Panc1 (cell line): ENCODE measurements at places on chromosomes 7 and 10. TPM values are rescaled to one million over a fixed set of nuclear protein-coding genes. Genes with fewer than 3 reads are reported as not detected.

- no peak for DNase-seq
These were observed 98.3 kb upstream of the PRSS58 start for GRCh38 chr7:142356166-142356565.

DNA sequence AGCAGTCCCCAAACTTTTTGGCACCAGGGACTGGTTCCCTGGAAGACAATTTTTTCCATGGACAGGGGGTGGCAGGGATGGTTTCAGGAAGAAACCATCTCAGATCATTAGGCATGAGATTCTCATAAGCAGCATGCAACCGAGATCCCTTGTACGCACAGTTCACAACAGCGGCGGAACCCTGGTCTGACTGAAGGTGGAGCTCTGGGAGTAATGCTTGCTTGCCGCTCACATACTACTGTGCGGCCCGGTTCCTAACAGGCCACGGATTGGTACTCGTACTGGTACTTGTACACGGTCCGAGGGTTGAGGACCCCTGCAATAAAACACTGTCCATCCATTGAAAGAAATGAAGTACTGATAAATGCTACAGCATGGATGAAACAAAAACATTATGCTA lies 32.8 kb downstream of the MKRN1 start:
- no peak for DNase-seq

- DNase-seq, result no peak
These were observed 33.1 kb upstream of the TMEM26 start for GRCh38 chr10:61486251-61486650.

Gene H2BK1
- not detected for total RNA-seq

Gene AGR2
- 147 TPM for total RNA-seq

Gene ACBD5
- total RNA-seq, result 18.4 TPM

GRCh38 chr7:601036-601594 lies 81.5 kb upstream of the PDGFA start:
- no peak for DNase-seq

DNA sequence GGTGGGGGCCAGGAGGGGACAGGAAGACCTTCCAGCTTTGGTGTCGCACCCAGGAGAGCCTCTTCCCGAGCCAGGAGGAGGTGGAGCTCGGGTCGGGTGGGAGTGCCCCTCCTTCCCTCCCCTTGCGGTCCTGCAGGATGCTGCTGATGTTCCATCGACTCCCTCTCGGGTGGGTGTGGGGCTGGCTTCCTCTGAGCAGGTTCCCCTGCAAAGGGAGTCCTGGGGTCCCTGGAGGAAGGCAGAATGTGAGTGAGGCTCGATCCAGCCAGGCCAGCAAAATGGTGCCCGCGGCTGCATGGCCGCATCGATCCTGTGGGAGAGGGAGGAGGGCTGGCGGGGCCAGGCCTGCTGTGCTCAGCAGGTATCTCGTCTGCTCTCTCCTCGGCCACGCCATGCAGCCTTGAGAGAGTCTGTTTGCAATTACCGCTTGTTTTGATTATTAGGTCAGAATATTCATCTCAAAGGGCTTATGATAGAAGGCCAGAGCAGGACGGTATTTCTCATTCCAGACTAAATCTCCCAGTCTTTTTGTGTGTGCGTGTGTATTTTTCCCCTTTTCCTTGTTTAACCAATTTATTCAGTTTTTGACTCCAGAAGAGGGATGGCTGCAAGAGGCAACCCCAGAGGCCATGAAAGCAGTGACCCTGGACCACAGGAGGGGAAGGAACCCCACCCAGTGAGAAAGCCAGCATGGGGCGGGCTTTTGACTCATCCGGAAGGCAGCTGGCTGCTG lies 137.3 kb upstream of the ZMIZ1 start:
- DNase-seq, result no peak

Gene SHH
- total RNA-seq, result 22.9 TPM

Gene ARMC3
- 1.0 TPM for total RNA-seq

DNA sequence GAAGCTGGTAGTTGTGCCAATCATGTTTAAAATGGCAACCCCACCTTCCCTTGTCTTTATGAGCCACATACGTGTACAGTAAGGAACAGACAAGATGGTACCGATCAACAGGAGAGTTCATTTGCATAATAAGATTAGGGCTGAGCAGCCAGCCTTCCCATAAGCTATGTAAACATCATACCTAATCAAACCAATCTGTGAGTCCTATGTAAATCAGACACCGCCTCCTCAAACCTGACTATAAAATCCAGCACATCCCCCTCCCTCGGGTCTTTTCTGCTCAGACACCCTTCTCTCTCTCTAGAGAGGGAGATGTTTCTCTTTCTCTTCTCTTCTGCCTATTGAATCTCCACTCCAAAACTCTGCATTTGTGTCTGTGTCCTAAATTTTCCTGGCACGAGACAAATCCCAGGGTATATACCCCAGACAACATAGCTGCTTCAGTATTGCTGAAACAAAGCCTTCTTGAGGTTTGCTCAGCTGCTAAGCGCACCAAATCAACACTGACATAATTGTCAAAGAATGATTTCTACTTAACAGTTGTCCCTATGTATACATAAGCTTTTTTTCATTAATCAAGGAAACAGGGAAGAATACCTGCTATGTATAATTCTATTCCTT lies 279.2 kb downstream of the THSD7A start:
- no peak for DNase-seq

Gene SUMF2
- 156 TPM for total RNA-seq

Gene FFAR4
- total RNA-seq, result 0.92 TPM

Gene FAM24B
- total RNA-seq, result 21.3 TPM

DNA sequence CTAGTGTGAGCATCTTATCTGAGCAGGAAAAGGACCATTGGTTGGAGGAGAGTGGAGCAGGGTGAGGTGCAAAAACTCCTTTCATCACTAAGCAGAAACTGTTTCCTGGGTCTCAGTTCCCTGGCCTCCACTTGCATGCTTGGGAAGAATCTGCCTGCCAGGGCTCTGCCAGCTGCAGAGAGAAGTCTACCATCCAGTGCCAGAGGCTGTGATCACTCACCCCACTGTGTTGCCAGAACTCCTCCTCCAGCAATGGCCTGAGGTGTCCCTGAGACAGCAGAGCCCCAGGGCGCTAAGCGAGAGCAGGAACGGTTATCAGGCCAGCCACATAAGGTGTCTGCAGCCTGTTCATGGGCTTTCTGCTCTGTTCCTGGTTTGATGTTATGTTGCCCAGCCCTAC lies 991.4 kb downstream of the CCSER2 start:
- DNase-seq, result no peak

GRCh38 chr7:74053589-74054186 lies 25.7 kb downstream of the ELN start:
- DNase-seq, result no peak

GRCh38 chr7:39592586-39592985 lies 26.4 kb downstream of the YAE1 start:
- no peak for DNase-seq

DNA sequence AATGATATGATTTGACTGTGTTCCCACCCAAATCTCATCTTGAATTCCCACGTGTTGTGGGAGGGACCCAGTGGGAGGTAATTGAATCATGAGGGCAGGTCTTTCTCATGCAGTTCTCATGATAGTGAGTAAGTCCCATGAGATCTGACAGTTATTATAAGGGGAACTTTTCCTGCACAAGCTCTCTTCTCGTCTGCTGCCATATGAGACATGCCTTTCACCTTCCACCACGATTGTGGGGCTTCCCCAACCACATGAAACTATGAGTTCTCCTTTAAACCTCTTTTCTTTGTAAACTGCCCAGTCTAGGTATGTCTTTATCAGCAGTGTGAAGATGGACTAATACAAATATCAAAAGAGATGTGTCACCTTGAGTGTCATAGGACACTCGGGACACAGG lies 502.7 kb upstream of the PODXL start:
- no peak for DNase-seq

DNA sequence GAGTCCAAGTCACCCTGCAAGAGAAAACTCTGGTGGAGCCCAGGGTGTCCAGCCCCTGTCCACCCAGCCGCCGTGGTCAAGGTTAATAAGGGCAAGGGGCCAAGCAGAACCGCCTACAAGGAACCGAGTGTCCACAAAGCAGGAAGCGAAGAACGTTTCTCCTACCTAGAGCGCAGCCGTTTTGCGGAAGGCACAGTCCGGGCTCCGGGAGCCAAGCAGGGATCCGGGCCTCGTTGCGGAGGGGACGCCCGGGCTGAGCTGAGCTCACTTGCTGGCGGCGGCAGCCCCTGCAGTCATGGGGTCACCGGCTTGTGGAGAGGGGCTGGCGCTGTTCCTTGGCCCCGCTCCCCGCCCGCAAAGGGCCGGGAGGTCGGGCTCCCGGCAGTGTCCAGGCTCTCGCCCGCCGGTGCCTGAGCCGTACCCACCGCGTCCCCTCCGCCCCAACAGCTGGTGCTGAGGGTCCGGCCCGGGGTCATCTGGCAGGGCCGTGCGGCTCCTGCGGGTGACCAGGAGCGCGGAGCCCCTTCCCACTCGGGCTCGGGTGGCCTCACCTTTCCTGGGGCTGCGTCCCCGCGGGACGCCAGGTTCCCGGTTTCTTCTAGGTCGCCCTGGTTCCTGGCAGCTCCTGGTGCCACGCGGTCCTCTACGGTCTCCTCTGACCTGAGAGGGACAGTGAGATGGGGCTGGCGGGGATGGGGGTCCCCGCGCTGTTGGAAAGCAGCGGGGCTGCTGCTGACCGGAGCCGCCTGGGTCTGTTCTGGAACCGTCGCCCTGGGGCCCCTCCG lies 14.0 kb upstream of the ZNF273 start:
- DNase-seq, result no peak

- no peak for DNase-seq
These were observed 63.0 kb downstream of the ZNF22 start for GRCh38 chr10:45063591-45064231.

Gene FXYD4
- not detected for total RNA-seq

GRCh38 chr10:33441561-33441960 lies 107.1 kb upstream of the NRP1 start:
- no peak for DNase-seq

DNA sequence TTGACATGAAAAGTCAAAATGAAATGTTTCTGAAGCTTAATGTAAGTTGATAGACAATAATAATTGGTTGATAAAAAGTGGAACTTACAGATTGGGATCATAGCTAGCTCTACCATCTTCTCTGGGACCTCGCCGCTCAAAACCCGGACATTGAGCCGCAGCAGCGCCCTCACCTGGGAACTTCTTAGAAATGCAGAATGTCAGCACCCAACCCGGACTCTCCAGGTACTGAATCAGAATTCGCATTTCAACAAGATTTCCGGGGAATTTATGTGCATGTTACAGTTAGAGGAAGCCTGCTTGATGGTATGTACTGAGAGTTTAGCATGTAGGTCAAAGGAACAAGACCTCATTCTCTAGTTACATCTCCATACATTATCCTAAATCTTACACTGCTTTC lies 36.7 kb upstream of the ABLIM1 start:
- no peak for DNase-seq

Gene HOGA1
- total RNA-seq, result 0.08 TPM

Gene PPP1R17
- total RNA-seq, result not detected

GRCh38 chr10:93081834-93082233 lies 8.1 kb downstream of the CYP26A1 start:
- DNase-seq, result no peak

DNA sequence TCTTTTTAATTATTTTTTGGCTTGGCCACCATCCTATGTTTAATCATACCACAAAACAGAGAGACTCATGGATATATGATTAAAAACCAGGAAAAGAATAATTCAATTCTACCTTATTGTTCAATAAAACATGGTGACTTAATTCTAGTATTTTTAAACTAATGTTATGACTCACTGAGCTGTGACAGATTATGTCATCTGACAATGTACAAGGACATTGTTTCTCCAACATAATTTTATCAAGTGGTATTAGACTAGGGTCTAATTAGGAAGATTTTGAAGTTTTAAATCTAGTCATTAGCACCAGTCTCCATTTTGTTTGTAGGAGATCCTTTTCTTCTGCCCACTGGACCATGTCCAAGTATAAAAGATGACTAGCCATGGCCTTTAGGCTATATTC lies 199.3 kb upstream of the MDFIC start:
- DNase-seq, result no peak

Gene GRM3
- total RNA-seq, result not detected

GRCh38 chr7:70042533-70042932 lies 444.3 kb downstream of the AUTS2 start:
- DNase-seq, result no peak

Gene TFR2
- 9.1 TPM for total RNA-seq

- no peak for DNase-seq
These were observed 18.5 kb downstream of the DDIT4 start for GRCh38 chr10:72292223-72292691.

Gene CRTAC1
- total RNA-seq, result 0.23 TPM

Gene CNNM1
- 16.6 TPM for total RNA-seq

DNA sequence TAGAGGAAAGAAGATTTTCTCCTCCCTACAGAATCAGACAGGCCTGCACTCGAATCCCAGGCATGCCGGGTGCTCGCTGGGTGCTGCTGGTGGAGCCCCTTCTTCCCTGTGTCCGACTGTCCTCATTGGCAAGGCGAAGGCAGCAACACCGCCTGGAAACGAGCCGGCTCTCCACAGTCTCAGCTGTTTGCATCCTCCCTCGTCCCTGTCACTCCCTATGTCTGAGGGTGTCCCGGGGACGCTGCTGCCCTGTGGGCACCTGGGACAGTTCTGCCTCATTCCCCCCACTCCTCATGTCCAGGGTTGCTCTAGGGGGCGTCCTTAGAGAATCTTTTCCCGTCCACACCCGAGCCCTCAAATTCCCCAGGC lies 31.6 kb upstream of the TMEM72 start:
- DNase-seq, result no peak

DNA sequence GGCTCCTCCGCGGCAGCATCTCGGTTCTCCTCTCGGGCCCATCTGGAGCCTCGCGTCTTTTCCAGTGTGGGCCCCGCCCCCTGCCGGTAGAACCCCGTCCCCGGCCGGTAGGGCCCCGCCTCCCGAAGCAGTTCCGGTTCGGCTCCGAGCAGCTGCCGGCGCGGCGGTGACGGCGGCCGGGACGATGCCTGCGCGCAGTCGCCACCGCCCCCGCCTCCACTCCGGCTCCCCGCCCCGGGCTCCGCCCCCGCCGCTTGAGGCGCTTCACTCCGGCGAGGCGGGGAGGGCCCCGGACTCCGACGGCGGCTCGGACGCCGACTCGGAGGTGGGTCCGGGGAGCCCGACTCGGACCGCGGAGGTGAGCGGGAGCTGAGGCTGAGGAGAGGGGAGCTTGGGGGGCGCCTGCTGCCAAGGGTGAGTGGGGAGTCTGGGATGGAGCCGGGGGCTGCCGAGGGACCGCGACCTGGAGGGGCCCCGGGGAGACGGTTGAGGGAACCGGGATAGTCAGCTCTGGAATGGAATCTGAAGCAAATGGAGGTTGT lies at the start of gene SAMD8:
SAMD8 (plus strand) TSS at position 292 of the 542 bp plus-strand sequence. CDS start 38,873 bp downstream, outside the sequence.
- DNase-seq, result peak; percentile 79
